ENCODE measurements at places on chromosomes 5 and 9.

DNA sequence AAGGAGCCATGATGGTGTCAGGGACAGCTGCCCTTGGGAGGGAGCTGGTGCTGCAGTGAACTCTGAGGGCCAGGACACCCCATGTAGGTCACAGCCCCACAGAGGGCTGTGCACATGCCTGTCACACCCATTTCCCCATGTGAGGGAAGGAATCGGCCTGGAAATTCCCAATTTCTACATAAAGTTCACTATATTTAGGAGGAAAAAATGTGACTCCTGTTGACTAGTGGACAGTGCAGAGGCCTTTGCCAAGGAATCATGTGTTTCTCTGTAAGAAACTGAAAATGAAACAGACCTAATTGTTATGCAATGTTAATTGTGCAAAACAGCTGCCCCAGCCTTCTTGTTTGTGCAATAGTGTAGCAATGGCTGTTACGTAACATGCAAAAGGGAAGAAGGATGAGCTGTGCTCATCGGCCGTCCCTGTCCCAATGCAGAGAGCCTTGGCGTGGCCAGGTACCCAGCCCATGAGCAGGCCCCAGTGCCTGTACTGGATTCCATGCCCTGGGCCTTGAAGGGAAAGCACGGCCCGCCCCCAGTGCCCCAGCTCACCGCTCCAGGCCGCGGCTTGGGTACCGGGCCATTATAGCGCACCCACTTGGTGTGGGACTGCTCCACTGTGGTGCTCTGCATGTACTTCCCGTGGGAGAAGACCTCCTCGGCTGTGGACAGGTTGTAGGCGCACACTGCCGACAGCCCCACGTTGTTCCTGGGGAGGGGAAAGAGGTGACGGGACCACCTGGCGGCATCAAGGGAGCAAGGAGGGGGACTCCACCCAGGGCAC is 70.0 kb downstream of the SECISBP2 start:
- no peak for DNase-seq

DNA sequence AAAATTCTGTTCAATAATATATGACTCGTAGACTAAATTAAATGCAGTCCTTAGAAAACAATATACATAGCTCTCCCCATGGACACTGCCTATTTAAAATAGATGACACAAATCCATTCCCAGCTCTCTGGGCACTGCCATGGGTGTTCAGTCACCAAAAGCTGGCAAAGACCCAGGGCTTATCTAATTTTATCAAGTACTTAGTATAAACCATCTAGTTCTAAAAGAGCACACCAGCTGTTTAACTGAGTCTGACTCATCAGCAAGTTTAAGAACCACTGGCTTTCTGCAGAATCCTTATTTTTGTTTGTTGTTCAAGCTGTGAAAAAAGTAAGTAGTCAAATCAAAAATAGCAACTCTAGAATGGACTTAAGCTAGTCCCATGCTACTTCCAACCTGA is 107.6 kb downstream of the PLPP1 start:
- DNase-seq, result no peak

DNA sequence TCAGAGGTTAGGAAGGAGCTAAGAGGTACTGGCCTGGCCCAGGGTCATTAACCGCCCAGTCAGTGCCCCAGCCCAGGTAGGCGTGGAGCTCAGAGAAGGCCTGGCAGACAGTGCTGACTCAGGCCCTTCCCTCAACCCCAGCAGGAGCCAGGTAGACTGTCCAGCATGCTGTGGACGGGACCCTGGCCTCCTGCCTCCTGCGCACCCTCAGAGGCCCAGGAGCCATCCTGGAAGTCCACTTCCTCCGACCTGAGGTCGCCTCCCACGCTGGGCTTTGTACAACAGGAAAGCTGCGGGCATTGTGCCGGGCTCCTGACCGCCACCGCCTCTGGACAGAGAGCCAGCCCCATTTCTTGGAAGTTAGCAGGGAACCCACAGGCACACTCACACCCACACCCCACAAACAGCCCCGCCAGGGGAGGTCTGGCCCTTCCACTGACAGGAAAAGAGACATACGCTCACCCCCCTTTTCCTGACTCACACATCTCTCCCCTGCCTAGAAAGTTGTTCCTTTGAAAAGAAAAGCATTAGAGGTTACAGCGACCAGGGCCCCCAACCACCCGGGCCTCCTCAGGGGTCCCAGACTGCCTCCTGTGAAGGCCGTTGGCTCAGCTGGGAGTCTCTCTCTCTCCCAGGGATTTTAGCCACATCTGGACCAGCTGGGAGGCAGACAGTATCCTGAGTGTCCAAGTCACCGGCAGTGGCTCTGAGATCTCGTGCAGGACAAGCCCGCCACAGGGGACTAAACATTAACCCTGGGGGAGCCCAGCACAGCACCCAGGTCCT is 7.7 kb downstream of the RALGDS start:
- no peak for DNase-seq

GRCh38 chr9:106879439-106879882 is 16.5 kb downstream of the ZNF462 start:
- no peak for DNase-seq

GRCh38 chr5:96952118-96952750 is 16.4 kb downstream of the LNPEP start:
- DNase-seq, result no peak

DNA sequence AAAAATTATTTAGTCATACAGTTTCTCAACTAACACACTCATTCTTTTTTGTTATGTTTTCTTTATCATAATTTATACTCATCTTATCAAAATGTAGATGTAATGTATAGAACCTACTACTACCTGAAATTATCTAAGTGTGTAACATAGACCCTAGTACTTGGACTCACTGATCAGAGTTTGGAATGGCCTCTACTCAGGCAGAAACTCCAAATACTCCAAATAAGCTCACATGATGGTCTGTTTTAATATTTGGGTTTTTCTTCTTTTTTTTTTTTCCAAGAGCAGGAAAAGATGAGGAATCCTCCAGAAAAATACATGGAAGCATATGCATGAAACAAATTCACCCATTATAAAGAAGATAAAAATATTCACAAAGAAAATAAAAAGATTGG is 126.3 kb downstream of the PDE4D start:
- DNase-seq, result no peak

- no peak for DNase-seq
These were observed 131.0 kb upstream of the DMAC1 start for GRCh38 chr9:7930613-7931012.

DNA sequence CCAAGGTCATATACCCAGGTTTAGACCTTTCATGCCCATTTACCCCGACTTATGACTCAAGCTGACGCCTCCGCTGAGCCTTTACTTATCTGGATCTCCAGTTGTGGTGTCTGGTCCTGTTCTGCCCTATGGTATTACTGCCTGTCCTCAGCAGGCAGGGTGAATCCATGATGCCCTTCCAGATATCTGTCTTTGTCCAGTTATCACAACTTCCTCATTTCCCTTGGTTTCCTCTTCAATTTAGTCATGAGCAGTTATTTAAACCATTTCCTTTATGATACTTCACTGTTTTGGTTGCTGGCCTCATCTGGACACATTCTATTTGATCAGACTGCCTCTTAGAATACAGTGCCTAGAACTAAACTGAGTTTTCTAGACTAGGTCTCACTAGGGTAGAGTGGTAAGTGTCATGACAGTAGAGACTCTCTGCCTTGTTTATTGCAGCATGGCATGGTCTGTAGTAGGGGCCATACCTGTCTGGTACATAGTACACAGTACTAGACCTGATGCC is 93.3 kb downstream of the MELK start:
- DNase-seq, result no peak

- no peak for DNase-seq
These were observed 525.6 kb downstream of the PDE4D start for GRCh38 chr5:59367791-59368394.

GRCh38 chr5:94544031-94544650 is 74.3 kb downstream of the KIAA0825 start:
- no peak for DNase-seq

DNA sequence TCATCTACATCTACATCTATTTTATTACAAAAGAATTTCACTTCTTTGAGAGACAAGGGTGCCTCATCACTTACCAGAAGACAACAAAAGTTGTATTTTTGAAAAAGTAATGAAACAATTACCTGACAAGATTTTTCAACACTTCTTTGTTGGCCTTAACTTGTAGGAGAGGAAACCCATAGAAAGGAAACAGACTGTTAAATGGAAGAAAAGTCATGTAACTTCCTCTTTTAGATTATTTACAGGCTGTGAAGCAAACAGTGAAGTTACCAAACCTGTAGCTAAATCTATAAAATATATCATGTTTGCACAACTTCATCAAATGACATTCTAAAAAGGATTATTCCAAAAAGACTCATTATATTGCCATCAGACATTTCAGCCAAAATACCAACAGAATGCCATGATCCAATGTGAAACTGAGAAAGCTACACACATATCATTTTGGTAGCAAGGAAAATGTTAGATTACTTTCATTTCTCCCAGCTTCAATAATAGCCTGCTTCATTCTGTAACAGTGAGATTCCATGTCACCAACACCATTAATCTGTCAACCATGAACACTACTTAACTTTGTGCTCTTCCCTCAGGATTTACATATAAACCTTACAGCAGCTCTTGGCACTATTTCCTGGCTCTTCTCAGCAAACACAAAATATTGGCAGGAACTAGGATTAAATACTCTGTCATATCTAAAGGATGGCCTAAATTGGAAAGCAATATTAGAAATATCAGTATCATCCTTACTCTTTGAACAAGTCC is 122.5 kb downstream of the MCTP1 start:
- DNase-seq, result no peak

GRCh38 chr5:151661968-151662732 is 24.6 kb downstream of the SPARC start:
- no peak for DNase-seq

GRCh38 chr5:44233691-44234090 is 155.5 kb downstream of the FGF10 start:
- DNase-seq, result no peak

DNA sequence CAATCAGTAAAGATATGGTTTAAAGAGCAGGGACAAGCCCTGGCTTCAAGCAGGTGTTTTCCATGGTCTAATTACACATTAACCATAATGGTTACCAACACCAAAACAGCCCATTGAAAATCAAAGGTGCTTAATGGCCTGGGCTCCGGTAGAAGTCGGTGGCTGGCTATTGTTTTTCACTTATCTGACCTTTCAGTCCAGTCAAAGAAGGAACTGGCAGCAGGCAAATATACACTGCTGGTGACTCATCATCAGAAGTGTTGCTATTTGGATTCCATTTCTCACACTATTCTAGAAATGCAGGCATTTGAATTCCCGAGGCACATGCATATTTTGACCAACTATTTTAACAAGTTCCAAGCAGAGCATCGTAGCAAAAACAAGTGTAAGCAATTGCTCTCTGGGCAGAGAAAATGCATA is 26.3 kb upstream of the GABRP start:
- no peak for DNase-seq

DNA sequence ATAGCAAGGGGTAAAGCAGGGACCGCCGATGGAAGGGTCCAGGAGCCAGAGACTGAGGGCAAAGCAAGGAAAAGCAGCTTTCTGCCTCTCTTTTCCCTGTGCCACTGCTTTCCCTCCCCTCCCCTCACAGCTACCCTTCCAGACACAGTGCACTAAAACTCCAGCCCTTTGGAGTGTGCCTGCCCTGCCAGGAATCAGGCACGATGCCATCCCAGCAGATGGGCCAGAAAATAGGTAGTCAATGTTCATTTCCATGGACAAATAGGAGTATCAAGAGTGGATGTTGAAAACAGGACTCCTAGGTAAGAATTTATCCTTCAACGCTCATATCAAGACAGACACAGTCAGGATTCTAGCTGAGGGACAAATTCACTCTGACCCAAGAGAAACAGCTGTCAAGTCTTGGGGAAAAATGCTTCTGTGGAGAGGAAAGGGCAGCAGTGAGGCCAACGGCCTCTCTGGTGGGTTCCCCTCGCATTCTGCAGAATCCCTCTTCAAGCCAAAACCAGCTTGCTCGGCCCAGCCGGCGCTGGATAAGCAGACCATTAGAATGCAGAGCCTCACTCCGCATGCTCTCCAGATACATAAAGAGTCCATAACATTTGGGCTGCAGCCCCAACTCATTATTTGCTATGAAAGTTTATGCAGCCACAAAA is 138.0 kb downstream of the CAAP1 start:
- DNase-seq, result no peak

- no peak for DNase-seq
These were observed 13.4 kb upstream of the RAD23B start for GRCh38 chr9:107269681-107270080.

- no peak for DNase-seq
These were observed 132.3 kb downstream of the ADAMTSL1 start for GRCh38 chr9:18606281-18606680.

DNA sequence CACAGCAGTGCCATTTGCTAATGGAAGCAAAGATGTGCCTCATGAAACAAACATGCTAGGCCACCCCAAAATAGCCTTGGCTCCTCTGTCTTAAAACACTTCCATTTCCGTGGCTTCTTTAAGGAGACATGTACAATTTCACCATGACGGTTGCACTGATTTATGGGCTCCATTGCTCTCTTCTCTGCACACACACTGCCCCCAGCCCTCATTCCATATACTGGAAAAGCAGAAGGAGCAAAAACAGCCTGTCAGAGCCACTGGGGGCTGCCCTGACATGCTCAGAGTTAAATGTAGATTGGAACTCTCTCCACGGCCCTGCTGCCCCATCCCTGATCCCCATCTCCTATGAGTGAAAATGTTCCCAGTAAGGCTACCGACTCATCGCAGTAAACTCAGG is 114.8 kb downstream of the ROR2 start:
- no peak for DNase-seq

DNA sequence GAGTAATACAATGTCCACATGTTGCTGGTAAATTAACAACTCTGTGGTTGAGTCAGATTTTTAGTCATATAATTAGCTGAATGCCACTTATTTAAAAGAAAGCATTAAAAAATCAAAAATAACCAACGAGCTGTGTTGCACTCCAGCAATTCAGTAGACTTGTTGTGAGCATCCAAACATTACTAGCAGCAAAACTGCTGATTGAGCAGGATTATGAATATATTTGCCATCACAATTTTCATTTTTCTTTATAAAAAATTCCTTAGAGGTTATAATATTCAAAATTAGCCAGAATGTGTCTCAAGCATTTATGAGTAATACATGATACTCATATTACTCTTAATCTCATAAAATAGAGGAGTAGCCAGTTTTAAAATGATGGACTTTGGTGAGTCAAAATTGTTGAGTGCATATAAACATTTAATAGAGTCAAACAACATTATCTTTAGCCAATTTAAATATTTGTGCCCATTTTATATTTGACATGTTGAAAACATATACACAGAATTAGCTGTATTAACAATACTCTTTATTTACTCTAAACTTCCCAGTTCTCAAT is 44.0 kb downstream of the ST8SIA4 start:
- no peak for DNase-seq

DNA sequence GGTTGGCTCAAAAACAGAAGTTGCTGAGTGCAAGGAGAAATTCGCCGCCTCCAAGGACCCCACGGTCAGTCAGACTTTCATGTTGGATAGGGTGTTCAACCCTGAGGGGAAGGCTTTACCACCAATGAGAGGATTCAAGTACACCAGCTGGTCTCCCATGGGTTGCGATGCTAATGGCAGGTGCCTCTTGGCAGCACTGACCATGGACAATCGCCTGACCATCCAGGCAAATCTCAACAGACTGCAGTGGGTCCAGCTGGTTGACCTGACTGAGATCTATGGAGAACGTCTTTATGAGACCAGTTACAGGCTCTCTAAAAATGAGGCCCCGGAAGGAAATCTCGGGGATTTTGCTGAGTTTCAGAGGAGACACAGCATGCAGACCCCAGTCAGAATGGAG is 7.7 kb downstream of the GTF3C4 start:
- no peak for DNase-seq

- DNase-seq, result no peak
These were observed 1.5 kb downstream of the TICAM2 start for GRCh38 chr5:115600766-115601165.

- DNase-seq, result no peak
These were observed 37.0 kb upstream of the PSD2 start for GRCh38 chr5:139758510-139759075.

Data from activated CD8-positive, alpha-beta memory T cell treated with anti-CD3 and anti-CD28 coated beads for 48 hours (primary cell).